ENCODE measurements at places on chromosomes 3 and 15. TPM values are rescaled to one million over a fixed set of nuclear protein-coding genes. Genes with fewer than 3 reads are reported as not detected.
A peak's percentile ranks its signal among the peaks of the same experiment; 100 is the strongest.

The EXD1 gene
- not detected for total RNA-seq

The WWTR1 gene
- 118 TPM for total RNA-seq

GRCh38 chr15:92617549-92618520, 37.7 kb downstream of the FAM174B start:
- no peak overlapping the region for H3K4me3 ChIP-seq
- peak overlapping the region; percentile 79 for H3K27ac ChIP-seq
- H3K27me3 ChIP-seq = no peaks in the 10 kb centered on the region
- H3K36me3 ChIP-seq = no peaks in the 10 kb centered on the region
- H3K4me1 ChIP-seq = peaks cover 4% of the 10 kb centered on the region

- no peaks in the 10 kb centered on the region for H3K36me3 ChIP-seq
- no peaks in the 10 kb centered on the region for H3K4me1 ChIP-seq
- H3K4me3 ChIP-seq = no peak overlapping the region
- DNase-seq = peak; percentile 28
- no peaks in the 10 kb centered on the region for H3K27me3 ChIP-seq
Observed at GRCh38 chr3:172289583-172289982, 158.7 kb downstream of the GHSR start.

DNA sequence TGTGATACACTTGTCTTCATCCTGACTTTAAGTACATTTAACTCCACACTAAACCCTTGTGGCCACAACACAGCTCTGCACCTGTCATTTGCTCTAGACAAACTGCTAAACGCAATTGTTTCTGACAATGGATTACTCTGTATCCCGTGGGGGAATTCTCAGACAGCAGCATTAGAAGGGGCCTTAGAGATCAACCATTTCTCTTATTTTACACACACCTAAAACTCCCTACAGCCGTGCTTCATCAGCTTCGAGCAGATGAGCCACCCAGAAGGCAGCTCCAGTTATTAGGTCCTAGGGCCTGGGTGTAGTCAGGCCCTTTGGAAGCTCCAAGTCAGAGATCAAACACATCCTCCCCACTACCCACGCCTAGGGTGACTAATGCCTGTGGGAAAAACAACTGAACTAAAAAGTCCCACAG, 1.3 kb upstream of the IL12A start:
- H3K36me3 ChIP-seq = no peaks in the 10 kb centered on the region
- no peak for DNase-seq
- no peak overlapping the region for H3K27ac ChIP-seq
